ENCODE measurements at places on chromosomes 7 and 10.

- DNase-seq, result no peak
Measured at GRCh38 chr7:50682079-50682478, 100.6 kb downstream of the GRB10 start.

DNA sequence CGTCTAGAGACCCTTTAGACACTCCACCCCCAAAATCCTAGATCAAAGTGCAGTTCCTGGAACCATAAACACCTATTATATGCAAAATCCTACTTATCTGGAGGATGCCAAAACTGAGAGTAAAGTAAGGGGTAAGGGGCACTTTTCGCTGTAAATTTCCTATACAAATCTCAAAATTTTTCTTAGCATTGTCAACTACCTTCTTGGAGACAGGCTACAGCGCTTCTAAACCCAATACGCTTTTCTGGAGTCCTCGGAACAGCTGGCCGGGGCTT, 10.4 kb downstream of the TWIST1 start:
- no peak for DNase-seq

GRCh38 chr7:94414481-94414880, 19.8 kb downstream of the COL1A2 start:
- no peak for DNase-seq

GRCh38 chr7:131011432-131011742, 277.4 kb upstream of the KLF14 start:
- no peak for DNase-seq

GRCh38 chr7:95101422-95101821, 194.0 kb downstream of the PPP1R9A start:
- DNase-seq, result no peak

DNA sequence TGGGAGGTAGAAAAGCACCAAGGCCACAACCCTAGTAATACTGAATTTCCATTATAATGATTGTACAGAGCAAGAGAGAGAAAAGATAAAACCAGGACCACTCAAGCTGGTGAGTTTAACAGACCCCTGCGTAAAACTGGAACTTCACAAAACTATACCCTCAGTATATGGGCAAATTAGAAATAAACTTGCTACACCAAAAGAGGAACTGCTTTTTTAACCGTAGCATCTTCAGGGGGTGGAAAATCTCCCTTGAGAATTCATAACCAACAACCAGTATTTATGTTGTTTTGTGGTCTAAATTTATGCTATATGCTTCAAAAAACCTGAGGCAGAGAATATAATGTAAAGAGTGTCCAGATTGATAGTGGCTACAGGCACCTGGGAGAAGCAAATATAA, 171.2 kb downstream of the SGMS1 start:
- DNase-seq, result no peak

GRCh38 chr10:103745341-103746247, 109.8 kb downstream of the SH3PXD2A start:
- no peak for DNase-seq

- no peak for DNase-seq
Measured at GRCh38 chr10:18738835-18739234, 79.6 kb downstream of the ARL5B start.

- no peak for DNase-seq
Measured at GRCh38 chr7:68866200-68866570, 732.1 kb upstream of the AUTS2 start.

DNA sequence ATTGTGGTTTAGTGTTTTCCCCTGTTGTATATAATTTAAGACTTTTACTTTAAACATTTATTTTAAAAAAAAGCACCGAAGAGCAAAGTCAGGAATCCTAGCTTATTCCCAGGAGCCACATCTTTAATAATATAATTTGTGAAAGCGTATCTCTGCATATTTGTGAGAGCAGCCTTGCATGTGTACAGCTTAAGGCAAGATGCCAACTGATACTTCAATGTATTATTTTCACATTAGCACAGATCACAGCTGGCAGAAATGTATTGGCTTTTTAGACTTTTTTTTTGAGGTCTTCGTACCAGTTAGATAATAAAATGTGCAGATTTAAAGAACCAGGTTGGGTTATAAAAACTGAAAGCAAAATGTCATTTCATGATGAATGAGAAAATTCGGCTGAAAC, 845.7 kb upstream of the POT1 start:
- no peak for DNase-seq

DNA sequence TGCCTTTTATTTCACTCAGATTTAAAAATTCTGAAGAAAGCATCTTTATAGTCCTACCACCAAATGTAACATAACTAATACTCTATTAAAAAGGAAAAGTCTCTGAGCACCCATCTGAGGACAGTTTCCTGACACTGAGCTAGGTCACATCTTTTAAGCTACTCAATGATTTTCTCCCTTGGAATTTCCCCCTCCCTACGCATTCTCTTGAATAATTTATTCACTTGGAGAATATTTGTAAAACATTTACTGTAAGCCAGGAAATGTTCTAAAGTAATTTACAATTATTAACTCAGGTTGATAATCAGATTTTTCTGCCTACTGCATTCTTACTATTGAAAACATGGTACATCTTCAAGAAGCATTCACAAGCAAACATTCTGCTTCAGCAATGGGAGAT, 297.2 kb upstream of the VSTM2A start:
- no peak for DNase-seq

- DNase-seq, result no peak
Measured at GRCh38 chr7:26655781-26656180, 208.6 kb downstream of the SKAP2 start.

GRCh38 chr10:17512341-17513001, 58.1 kb upstream of the ST8SIA6 start:
- no peak for DNase-seq

GRCh38 chr10:86979977-86980448, 11.7 kb downstream of the ADIRF start:
- DNase-seq, result no peak

- no peak for DNase-seq
Measured at GRCh38 chr10:10814069-10814468, 203.6 kb upstream of the CELF2 start.

DNA sequence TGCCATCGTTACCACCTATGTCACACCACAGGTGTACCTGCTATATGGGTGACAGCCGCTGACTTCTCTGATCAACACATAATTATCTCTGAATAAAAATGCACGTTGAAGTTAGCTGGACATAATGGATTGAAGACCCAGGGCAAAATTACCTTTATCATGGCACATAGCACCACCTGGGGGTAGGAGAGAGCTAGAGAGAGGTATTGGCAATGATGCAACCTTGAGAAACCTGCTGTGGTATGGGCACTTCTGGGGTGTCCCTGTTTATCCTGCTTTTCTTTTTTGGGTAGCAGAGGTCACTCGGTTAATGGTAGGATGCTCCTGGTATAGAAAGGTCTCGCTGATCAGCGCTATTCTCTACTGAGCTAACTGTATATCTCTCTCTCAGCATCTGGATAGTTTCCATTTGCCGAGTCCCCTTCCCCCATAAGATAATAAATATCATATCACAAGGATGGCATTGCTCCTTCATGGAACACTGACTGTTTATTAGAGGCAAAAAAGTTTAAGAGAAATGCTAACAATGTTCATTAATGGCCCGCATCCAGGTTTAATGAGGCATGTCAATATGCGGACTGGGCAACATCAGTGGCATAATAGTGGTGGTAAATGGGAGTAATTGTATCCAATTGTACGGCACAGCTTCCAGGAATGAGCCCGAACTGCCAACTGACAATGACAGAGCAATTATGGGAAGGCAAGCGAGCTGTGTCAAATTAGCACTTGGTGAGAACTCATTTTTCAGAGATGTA, 323.1 kb downstream of the TFEC start:
- DNase-seq, result no peak

DNA sequence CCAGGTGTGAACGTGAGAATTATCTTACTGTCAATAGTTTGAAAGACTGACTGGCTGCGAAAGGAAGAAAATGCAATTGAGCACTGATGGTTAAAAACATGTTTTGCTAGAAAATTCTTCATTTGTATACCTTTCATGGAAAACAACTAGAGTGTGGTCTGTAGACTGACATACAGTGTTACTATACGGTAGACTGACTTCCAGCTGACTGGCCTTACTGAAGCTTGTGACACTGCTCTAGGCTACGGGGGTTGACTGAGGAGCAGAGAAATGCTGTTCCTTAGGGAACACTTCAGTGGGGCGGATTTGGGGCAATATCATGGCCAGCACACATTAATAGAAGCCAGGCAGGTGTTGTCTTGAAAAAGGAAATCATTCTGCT, 25.9 kb upstream of the DDC start:
- DNase-seq, result no peak

DNA sequence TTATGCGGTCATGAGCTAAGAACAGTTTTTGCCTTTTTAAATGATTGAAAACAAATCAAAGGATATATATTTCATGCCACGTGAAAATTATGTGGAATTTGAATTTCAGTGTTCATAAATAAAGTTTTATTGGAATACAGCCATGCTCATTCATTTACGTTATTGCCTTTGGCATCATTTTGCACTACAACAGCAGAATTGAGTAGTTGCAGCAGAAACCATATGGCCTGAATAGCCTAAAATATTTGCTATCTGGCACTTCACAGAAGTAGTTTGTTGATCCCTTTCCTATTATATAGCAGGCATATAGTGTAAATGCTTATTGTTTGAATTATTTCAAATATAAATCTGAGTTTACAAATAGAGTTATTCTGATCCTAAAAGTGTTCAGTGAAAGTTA, 59.7 kb downstream of the AUTS2 start:
- DNase-seq, result no peak

GRCh38 chr7:2537981-2538851, 17.1 kb downstream of the BRAT1 start:
- DNase-seq, result no peak

GRCh38 chr7:112144284-112145059, 61.7 kb downstream of the DOCK4 start:
- no peak for DNase-seq

DNA sequence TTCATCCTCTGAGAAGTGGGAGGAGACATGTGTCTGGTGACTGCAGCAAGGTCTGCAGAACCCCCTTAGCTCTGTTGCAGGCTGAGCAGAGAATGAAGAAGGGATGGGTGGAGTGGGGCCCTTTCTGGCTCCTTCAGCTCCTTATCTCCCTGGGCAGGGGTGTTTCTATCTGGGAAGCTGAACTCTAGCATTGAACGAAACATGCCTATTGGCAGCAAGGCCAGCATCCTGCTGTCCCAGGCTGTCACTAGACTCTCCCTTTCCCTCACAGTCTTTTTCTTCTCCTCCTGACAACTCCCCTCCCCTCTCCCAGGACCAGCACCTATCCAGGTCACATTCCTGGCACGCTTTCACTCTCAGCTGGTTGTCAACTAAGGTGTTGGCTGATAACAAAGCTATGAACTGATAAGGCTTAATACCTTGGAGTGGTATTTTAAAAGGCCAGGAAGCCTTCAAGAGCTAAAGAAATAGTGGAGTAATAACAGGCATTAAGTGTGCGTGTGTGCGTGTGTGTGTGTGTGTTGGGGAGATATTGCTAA, 128.8 kb upstream of the FZD8 start:
- DNase-seq, result no peak

DNA sequence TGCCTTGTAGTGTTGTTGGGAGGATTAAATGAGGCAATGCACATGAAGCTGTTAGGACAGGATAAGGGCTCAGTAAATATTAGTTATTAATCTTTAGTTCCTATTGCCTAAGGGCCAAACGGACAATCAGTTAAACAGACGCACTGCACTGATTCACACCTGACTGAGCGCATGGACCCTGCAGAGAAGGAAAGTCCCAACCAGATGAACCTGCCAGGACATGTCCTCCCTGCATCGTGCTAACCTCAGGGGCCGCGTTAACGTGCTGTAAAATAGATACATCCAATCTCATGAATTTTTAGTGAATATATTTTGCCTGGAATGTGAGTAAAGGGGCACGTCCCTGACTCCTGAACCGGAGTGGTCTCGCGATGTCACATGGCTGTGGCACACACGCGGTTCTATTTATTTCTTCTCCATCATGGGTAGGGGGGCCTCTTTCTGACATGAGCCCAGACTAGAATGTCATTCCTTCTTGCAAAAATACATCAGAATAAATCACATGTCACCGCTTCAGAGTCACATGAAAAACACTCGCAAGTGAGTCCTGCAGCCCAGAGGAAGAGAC, 12.3 kb downstream of the ADARB2 start:
- no peak for DNase-seq

GRCh38 chr10:79206300-79207095, 137.7 kb downstream of the ZMIZ1 start:
- no peak for DNase-seq

All from left renal cortex interstitium (tissue), 4 donors.